ENCODE measurements at places on chromosomes 4 and X.

DNA sequence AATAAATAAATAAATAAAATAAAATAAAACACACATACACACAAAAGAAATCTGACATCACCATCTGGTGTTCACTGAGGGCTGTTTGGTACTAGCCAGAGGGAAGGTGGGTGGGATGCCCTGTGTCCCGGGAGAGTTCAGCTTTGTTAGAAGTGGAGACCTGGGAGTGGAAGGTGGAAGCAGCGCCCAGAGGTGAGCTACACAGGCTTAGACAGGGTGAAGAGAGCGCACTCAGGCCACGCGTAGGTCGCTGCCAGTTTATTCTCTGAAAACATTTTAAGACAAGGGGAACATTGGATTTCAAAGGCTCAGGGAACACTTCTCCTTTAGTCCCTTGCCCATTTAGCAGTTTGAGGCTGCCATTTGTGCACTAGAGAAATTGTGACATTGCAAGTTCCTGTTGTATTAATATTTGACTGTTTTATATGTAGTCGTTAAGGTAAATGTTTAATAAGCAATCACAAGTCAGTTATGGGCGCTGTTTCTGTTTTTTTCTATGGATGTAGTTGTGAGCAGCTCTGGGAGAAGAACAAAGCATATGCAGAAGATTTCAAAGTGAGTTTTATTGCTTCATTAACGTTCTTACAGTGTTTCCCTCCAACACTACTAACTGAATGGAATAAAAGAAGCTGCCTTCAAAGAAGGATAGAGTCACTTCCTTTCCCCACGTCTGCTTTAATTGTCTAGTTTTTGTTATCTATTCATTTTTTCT, 405.5 kb upstream of the NR3C2 start:
- DNase-seq: no peak

DNA sequence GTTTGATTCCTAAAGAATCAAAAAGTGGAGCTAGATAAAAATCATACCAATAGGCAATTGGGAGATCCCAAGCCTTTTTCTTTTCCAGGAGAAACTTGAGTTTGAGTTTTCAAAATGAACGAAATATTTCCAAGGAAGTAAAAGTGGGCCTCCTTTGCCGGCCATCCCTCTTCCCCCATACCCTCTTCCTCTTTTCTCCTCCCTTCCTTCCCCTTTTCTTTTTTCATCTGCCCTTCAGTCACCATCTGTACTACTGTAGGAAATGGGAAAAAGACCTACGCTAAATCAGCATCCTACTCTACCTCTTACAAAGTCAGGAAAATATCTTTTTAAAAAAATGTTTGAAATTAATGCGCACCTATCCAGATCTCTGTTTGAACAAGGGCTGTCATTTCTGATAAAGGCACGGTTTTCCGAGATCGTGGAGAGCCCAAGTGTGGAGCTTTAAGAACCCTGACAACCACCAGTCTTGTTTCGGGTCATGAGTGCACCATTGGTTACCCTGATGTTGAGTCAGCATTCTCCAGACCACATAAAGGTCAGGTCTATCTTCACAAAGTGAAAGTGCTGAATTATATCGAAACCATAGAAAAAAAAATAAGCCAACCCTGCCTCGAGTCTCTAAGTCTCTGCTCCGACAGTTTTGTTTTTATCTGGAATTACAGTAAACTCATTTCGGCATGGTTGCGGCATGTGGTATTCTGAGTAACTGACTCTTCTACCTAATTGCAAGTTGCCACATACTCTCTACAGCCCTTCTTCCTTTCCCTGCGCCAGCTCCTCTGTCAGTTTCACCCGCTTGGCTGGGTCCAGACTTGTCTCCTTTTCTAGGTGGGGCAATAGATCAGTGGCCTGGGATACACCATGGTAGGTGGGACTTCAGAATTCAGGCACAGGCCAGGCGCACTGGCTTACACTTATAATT, 140.2 kb upstream of the KLF3 start:
- DNase-seq: no peak

GRCh38 chr4:2862528-2862927, 18.9 kb downstream of the ADD1 start:
- no peak for DNase-seq

- no peak for DNase-seq
These were observed 8.4 kb downstream of the BTK start for GRCh38 chrX:101377547-101377946.

GRCh38 chrX:136497556-136498052, at the start of gene HTATSF1:
Gene HTATSF1 (plus strand): TSS chrX:136497592. CDS start chrX:136497685, 93 bp downstream.
- DNase-seq: no peak

GRCh38 chr4:55793479-55793878, 26.1 kb upstream of the EXOC1L start:
- DNase-seq: no peak

DNA sequence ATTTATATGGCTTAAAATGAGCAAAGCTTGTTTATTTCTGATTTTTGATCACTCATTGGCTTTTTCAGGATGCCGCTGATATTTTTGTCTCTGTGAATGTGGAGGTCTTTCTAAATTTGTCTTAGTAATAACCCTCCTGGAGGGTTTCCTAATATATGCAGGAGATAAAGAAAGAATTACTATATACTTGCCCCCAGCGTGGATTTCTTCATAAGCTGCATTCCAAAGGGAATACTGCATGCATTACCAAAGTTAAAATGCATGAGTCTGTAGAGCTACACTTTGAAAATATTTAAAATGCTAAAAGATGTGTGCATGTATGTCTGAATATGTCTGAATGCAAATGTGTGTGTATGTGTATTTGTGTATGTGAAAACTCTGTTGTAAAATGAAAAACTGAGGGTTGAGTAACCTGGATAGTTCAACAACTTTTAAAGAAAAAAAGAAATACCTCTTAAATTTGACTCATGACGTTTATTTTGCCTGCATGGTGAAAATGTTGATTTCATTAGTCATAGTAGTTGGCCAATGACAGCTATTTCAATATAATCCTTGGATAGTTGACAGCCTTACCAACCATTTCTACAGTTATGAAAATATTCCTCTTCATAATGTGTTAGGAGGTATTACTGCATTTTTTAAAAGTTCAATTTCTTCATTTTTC, 113.2 kb upstream of the ZNF827 start:
- no peak for DNase-seq

DNA sequence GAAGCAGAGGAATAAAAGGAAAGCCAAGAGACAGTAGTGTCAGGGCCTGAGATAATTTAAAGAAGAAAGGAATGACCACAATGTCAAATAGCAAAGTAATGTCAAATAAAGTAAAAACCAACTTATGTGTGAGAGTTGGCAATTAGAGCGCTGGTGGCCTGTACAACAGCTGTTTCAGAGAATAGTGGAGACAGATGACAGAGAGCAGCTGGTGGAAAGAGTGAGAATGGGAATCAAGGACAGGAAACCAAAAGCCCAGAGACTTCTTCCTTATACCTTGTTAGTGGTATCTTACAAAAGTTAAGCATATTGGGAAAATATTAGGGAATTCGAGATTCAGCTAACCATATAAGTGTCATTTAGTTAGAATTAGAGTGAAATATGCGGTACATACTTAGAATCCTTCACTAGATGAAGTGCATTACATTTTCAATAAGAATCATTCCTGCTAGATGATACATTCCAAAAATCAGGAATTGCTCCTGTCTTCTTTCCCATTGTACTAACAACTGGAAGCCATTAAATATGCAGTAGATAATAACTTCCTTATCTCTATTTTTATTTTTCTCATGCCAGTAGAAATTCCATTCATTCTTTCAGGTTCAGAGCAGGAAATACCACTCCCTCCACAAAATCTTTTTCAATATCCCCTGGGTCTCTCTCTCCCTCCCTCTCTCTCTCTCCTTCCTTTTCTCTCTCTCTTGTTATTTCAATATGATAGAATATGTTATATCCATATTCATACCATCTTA, 525.4 kb downstream of the CENPC start:
- no peak for DNase-seq

GRCh38 chr4:43242606-43243005, 350.1 kb downstream of the GRXCR1 start:
- DNase-seq: no peak

GRCh38 chr4:167290678-167291077, 56.4 kb upstream of the SPOCK3 start:
- no peak for DNase-seq

GRCh38 chrX:40531056-40531826, 49.5 kb upstream of the ATP6AP2 start:
- no peak for DNase-seq

GRCh38 chr4:11299016-11299415, 129.7 kb downstream of the HS3ST1 start:
- no peak for DNase-seq

DNA sequence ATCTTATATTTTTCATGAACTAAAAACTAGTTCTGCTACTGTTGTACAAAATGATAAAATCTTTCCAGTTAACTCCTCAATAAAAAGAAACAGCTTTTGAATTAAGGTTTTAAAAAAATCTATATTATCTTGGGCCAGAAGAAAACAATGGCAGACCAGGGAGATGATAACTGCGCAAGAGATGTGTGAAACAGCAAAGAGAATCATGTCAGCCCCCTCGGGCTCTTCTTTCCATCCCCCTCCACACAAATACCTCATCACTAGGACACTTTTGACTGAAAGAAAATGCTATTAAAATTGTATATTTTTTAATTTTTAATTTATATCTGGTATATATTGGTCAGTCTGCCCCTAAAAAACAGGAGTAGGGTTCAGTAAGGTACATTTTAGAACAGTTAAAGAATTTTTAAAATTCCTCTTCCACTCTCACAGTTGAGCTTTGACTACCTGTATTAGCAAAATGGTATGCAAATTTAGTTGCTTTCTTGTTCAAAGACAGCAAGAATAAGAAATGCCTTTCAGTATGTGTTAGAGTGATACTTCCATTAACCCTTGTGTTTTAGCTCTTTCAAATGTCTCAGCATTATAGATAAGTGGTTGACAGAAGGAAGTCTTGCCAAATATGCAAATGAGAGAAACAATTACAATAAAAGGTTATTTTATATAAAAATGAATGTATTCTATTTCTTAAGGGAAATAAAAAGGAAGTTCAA, 36.4 kb upstream of the LCORL start:
- no peak for DNase-seq

- DNase-seq: no peak
These were observed 244.6 kb upstream of the TET2 start for GRCh38 chr4:104901961-104902605.

- DNase-seq: no peak
These were observed 294.8 kb downstream of the PACRGL start for GRCh38 chr4:20995015-20995414.

DNA sequence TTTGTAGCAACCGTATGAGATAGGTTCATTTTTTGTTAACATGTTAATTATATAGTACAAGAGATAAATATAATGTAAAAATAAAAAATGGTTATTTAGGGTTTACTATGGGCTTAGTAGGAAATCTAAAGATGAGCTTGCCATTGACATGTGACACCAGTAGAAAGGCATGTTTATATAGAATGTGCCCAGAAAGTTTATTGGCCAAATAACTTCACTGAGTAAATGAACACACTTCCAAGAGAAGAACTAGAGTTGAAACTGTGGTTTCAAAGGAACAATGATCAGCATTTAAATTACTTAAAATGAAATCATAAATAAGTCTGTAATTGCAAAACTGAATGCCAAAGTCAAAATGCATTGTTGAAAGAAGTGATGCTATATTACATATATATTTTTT, 503.3 kb downstream of the STPG2 start:
- no peak for DNase-seq

All from stimulated activated CD8-positive, alpha-beta memory T cell treated with anti-CD3 and anti-CD28 coated beads, Interleukin-4, amount 100 ng/mL, for 4 hours (primary cell).